ENCODE measurements at places on chromosomes 11 and 22. TPM values are rescaled to one million over a fixed set of nuclear protein-coding genes. Genes with fewer than 3 reads are reported as not detected.

- DNase-seq = no peak
Observed at GRCh38 chr11:1123970-1124369, 33.8 kb upstream of the MUC5AC start.

DNA sequence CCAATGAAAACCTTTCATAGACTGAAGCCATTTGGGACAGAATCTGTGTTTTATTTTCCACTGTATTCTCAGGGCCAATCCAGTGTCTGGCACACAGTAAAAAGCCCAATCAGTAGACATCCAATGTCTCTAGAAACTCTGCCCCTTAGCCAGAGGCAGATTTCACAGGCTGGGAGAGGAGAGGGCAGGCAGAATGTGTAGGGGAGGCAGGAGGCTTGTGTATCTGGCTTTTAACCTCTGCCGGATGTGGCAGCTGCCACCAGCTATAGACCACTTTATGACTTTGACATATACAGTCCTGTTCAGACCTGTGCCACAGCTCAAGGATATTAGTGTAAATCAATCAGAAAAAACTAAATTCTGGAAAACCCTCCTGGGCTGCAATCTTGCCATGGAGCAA is 4.4 kb downstream of the EXPH5 start:
- DNase-seq = no peak

GRCh38 chr11:70700453-70700852 is 302.1 kb downstream of the CTTN start:
- DNase-seq = no peak

DNA sequence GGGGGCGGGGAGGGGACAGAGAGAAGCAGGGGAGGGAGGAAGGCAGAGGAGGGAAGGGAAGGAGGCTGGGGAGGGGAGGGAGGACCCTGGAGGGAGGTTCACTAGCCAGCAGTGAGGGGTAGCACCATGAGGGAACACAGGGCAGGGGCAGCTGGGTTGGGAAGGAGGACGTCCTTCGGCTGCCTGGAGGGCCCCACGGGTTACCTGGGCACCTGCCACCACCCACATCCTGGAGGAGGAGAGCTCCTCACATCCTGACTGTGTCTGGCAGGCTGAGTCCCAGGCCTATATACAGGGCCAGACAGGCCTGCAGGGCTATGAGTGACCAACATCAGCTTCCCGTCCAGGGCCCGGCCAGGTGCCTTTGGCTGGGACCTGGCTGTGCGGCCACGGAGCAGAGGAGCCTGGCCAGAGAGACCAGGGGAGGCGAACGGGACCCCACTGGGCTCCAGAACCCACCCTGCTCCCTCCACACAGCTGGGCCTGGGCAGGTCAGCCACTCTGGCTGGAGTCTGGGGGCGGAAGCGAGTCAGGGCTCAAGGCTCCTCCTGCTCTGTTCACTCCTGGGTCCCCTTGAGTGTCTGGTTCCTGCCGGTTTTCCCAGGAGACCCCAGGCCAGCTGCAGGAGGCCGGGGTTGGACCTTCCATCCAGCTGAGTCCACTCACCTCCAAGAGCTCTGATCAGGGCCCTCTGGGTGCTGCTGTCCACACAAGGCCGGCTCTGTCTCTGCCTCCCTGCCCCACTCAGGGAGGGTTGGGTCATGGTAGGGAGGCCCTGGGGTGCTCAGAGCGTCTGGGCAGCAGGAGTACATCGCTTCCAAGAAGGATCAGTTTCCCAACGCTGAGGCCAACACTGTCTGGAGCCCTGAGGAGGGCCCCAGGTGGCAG is 677.7 kb downstream of the BRD1 start:
- no peak for DNase-seq

DNA sequence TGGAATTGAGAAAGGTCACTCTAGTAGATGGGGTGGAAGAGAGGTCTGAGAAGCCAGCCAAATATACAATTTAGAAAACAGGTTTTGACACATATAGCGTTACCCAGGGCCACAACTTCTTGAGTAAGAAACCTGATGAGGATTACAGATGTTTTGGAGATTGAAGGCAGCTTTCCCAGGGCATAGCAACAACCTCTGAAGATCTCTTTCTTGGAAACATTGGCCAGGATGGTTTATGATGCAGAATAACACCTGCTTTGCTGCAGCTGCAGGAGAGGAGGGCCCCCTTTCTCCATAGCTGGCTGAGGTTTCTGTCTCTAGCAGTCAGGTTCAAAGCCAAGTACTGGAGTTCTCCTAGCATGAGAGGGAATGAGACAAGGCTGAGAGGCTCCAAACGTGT is 75.1 kb upstream of the NUP50 start:
- no peak for DNase-seq

DNA sequence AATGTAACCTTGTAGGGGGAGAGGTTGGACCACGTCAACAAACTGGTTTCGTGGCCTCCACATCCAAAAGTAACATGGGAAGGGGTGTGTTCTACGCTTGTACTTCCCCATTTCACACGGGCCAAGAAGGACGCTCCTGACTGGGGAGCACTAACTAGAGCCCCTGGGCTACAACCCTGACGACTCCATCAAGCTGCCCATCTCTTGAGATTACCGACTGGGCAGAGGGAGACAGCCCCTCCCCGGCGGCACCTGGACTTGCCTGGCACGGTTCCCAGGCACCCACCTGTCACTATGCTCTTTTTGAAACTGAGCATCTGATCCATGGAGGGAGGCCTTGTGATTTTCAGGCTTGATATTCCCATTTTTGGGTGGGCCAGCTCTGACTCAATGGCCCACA is 68.5 kb downstream of the SHANK2 start:
- DNase-seq = no peak

- no peak for DNase-seq
Observed at GRCh38 chr11:47611348-47611794, 17.2 kb upstream of the C1QTNF4 start.

DNA sequence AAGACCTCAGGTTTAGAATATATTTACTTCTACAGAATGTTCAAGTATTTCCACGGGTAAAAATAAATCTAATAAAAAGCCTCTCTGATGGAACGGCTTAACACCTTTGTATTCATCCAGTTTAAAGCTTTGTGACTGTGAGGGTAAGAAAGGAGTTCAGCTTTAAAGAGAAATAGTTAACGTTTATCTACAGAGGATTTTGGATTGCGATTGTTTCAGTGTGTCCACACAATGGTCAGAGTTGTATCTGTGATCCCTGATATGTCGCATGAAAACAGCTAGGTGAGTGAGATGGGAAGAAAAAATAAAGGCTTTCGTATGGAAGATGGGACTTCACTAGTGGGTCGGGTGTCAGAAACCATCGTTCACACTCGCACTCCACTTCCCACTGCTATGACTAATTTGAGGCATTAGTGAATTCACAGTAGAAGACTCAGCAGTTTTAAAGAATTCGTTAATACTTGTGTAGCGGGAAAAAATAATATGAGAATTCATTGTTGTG is 1.6 kb downstream of the APLP2 start:
- DNase-seq = no peak

AP5B1 gene
- 12.8 TPM for total RNA-seq

CNGA4 gene
- not detected for total RNA-seq

TCN2 gene
- total RNA-seq = 13.1 TPM

Measured in LHCN-M2 (cell line).